Activated effector memory CD4-positive, alpha-beta T cell treated with anti-CD3 and anti-CD28 coated beads, Interleukin-2, amount 50 U/mL, for 16 hours (primary cell): ENCODE measurements at places on chromosomes 5 and 9.

DNA sequence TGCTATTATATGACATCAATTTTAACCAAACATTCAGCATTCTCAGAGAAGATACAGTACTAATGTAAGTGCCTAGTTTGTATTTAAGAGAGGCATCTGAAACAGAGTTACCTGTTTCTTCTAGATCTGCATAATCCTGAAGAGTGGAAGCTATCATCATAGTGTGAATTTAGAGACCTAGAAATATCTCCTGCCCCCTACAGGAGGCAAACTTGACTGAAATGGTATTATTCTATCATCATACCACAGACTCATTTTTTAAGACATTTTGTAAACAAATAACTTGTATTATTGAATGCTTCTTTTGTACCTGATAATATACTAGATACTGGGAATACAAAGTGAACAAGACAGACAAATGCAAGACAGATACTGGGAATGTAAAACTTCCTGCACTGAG, 216.8 kb upstream of the RPS23 start:
- no peak for DNase-seq

GRCh38 chr9:72274441-72274840, 90.6 kb downstream of the ZFAND5 start:
- DNase-seq = no peak

DNA sequence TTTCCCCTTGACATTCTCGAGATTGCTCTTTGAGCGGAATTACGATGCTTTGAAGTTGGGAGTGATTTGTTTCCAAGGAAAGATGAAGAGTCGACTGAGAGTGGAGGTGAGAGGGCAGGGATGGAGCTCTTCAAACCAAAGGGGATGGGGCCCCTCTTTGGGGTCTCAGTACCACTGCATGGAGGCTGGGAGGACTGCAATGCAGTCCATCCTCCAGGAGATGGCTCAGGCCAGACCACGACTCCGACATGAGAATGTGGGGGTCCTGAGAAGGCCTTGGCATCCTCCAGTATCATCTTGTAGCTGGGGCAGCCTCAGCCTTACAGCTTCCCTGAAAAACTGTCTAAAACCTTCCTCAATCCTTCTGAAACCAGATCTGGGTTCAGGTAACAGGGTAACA, 51.1 kb upstream of the CDKN2AIPNL start:
- peak; percentile 25 for DNase-seq

DNA sequence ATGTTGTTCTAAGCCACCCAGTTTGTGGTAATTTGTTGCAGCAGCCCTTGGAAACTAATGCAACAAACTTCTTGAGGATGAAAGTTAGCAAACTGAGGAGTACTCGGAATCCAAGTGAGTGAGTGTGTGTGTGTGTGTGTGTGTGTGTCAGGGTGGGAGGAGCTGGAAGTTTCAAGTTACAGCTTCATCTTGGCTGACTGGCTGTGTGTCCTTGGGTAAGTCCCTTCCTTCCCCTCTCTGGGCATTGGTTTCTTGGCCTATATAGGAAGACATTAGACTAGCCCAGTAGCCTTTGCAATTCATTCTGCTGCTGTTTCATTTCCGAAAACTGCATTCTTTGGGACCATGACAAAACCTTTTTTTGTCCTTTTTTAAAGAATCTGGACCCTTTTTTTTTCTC, 157.2 kb downstream of the MELK start:
- DNase-seq = no peak

DNA sequence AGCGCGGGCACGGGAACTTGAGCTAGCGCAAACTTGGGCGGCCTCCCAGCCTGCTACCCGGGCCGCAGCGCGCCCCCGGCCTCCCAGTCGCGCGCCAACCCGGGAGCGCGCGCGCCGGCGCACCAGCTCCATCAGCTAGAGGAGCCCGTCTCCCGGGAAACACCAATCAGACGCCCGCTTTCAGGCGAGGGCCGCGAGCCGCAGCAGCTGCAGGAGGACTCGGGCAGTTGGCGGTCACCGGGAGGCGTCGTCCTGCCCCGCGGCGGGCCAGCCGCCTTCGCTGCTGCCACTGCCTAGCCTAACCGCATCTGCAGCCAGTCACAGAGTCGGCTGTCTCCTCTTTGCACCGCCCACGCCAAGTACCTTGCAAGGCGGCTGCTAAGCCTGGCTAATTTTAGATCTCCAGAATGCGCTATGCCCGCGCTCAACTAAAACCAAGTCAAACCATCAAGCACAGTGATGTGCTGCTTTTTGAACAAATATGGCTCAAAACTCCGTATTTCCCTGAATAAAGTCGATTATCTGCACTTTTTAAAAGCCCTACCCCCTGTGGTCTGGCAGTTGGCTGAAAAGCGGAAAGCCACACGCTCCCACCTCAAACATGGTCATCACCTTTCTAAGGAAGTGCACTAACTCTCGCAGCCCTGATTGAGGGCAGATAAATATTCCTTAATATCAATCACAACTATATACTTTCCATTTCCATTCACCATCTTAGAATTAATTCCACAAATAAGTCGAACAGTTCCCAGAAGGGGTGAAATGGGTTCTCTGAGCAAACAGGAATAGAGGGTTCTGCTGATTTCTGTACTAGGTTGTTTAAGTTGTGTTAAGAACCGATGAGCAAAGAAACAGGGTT, 221.8 kb downstream of the MEF2C start:
- peak; percentile 67 for DNase-seq

DNA sequence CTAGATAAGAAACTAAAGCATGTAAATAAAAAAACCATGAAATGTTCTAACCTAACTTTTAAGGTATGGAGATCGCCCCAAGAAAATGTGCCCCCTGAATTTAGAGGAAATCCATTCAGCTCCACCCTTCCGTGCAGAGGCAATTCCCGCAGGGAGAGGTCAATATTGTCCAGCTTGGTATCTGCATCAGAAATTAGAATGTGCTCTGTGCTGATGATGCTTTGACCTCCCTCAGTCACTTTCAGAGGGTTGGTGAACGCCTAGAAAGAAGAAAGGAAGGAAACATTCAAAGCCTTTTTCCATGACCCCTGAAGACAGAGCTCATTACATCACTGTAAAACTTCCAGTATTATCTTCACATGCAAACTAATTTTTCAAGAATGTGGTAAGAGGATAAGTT, 91.0 kb downstream of the FREM1 start:
- DNase-seq = no peak

DNA sequence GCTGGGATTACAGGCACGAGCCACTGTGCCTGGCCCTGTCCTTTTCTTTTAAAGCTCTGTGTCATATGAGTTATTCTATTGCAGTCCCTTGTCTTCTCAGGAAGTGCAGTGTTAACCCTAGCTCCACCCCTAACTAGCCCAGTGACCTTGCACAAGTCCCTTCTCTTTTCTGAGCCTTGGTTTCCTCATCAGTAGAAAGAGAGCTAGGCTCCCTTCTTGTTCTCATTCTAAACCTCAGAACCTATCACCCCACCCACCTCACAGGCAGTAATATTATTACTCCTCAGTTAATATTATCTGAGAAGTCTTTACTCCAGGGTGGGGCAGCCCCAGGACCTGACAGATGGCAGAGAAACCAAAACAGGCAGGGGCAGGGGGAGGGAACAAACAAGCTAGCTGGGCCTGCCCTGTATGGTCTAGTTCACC, 7.2 kb downstream of the CYFIP2 start:
- DNase-seq = peak; percentile 69

DNA sequence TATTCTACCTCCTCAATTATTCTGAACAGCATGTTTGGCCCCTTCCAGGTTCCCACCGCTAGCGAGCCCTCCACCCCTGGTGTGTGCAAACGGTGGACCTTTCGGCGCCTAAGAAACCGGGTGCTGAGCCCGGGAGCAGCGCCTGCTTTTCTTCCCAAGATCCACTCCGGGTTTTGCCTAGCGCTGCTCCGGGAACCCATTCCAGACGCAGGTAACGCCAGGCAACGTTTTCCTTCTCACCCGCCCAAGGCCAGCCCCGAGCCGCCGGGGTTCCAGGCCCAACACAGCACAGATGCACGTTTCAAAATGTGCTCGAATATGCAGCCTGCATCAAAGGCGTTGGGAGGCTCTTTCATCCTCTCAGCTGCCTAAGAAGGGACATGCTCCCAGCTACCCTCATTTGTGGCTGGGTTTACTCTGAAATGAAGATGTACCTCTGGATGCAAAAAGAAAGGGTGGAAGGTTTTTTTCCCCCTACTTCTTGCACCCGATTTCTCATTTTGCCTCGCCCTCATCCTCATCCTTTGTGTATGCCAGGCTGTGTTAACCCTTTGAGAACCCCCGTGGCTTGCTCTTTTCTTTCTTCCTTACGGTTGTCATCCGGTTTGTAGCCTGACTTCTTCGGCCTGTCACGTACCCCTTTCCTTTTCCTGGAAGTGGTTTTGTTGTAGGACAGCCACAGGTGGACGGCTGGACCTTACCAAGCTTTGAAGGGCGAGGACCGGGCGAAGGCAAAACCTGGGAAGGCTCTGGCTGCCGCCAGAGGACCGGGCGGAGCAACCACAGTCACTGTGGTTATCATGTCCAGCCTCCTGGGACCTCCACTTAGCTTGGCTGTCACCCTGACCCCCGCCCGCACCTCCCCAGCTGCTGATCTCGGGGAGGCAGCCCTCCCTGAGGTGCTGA, 226.9 kb downstream of the SMARCA2 start:
- peak; percentile 82 for DNase-seq

GRCh38 chr5:109053995-109054417, 306.3 kb downstream of the FER start:
- no peak for DNase-seq

GRCh38 chr9:70826562-70826961, 294.9 kb downstream of the TRPM3 start:
- DNase-seq = no peak

- no peak for DNase-seq
These were observed 6.4 kb downstream of the CMBL start for GRCh38 chr5:10301266-10301665.

DNA sequence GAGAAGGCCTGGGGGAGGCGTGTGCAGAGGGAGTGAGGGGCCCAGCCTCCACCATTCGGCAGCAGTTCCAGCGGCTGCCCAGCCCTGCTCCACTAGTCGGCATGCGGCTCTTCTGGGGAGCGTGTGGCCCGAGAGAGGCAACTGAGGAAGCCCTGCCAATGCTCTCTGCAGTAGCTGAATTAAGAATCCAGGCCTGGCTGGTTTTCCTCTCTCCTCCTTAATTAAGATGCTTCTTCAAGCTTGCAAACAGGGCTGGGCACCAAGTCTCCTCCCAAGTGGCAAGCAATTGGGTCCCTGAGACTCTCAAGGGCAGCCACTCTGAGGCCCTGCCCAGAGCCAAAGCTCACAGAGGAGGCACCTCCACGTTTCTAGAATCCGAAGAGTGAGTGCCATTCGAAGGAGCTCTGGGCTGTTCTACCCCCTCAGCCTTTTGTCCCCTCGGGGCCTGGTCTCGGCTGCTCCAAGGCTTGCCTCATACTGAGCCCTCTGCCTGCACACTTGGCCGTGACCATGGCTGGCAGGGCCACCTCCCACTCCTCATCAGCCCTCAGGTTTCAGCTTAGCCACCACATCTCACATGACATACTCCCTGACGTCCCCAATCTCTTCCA, 75.4 kb upstream of the LRRTM2 start:
- peak; percentile 38 for DNase-seq
